ENCODE measurements at places on chromosomes 6 and 20.
A peak's percentile ranks its signal among the peaks of the same experiment; 100 is the strongest.

GRCh38 chr6:135604035-135604860, 106.7 kb upstream of the AHI1 start:
- DNase-seq: no peak

DNA sequence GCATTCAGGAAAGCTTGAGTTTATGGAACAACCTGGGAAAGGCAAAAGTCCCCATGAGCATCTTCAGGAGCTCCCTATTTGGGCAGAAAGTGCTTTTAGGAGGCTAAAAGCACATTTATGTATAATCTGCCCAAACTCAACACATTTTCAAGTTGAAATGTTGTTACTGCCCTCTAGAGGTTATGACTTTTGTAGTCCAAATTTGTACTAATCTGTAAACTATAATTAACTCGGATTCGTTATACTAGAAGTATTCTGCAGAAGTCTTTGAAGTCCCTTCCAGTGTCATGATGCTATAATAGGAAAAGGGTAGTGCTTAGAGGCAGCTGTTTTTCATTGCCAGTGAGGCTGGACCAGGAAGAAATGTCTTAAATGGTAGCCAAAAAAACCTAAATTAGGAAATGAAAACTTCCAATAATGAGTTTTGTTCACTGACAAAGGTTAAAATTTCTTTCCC, 44.8 kb upstream of the EMILIN3 start:
- DNase-seq: no peak

- no peak for DNase-seq
Observed at GRCh38 chr20:43778375-43778774, 51.6 kb upstream of the GTSF1L start.

GRCh38 chr20:63860325-63861051, 810 bp upstream of the ABHD16B start:
- DNase-seq: no peak

DNA sequence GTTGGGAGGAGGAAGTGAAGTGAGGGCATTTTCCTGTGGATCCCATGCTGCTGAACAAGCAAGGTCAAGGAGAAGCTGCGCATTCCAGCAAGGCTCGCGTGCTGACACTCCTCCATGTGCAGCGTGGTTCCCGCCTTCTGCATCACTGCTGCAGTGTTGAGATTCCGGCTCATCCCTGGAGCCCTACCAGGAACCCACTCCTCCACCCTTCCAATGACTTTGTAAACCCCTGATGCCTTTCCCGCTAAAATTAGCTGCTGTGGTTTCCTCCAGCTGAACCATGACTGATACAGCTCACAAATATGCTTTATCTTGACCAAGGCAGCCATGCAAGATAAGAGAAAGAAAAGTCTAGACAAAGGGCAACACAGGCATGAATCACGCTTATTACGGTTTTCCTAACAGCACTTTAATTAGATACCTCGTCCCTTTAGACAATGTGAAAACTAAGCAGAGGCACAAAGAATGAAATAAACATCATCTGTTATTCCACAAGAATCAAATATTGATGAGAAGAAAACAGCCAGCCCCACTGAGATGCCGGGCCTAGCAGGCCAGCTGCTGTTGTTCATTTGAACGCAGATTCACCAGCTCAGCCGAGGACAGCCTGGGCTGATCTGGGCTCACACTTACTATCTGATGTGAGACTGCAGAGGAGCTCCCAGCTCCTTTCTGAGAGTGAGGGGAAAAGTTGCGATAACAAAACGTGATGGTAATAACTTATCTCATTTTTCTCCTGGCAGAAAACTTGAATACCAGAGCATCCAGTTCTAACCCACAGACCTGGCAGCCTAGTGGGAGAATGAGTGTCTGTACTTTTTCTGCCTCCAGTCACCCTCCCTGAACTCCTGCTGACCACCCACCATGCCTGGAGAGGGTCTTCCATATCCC, 14.2 kb upstream of the BNIP5 start:
- no peak for DNase-seq

DNA sequence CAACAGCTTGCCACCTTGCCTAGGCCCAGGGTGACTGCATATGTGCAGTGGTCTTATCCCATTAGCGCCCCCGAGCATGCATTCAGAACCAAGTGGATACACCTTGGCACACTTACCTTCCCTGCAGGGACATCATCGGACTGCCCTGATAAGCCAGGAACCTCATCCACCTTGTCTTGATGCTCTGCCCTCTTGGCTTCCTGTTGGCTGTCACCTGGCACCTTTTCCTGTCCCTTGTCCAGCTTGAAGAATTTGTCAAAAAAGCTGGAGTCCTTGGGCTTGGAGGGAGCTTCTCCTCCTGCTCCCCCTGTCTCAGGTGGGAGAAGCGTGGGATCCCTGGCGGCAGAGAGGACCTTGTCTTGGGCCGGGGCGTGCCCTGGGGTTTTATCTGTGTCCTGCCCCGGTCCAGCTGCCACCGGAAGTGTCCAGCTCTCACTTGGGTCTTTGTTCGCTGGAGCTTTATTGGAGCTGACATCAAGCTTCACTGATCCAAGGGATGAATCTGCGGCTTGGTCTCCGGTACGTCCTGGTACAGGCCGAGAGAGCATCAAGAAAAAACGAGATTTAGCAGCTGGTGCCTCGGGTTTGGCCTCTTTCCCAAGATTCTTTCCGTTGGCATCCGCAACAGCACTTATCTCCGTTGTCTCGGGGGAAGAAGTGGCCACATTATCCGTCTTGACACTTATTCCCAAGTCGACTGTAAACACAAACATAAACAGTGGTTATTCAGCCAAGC, 42.0 kb downstream of the BCAS1 start:
- DNase-seq: no peak

DNA sequence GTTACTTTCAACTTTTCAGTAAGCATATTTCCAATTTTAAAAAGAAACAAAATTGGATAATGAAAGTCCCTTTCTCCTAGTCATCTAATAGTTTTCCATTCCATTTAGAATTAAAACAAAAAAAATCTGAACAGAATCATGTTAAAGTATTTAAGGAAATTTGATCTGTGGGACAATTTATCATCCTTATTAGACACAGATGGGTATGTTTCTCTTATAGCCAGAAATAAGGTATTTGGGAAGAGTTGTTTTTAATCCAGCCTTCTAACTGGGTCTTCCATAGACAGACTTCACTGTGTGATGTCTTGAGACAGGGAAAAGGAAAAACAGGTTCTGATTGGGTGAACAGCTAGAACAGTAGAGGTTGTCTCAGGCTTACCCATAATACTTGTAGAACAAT, 39.5 kb upstream of the STXBP5 start:
- DNase-seq: no peak

GRCh38 chr6:134317471-134318131, at the start of gene SGK1:
Gene SGK1, minus strand, starts transcription at chr6:134318112. Its CDS starts 652 bp downstream, at chr6:134317460.
- peak; percentile 55 for DNase-seq

DNA sequence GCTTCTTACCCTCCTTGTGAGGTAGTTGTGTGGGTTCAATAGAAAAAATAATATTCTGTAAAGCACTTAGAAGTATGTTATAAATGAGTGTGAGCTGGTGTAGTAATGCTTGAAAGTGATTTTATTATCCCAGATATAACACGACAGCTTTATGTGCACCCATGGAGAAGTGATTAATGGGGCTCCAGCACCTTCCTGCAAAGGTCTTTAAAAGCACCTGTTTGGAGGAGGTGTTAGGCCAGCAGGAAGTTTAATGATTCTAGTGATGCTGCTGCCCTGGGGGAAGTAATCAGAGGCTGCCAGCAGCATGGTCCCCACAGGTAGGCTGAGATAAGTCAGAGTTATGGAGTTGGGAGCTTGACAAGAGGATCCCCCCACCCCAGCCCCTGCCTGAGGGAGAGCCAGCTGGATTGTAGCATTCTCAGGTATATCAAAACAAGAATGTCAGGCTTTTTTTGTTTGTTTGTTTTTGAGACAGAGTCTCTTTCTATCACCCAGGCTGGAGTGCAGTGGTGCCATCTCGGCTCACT, 166.3 kb downstream of the PHACTR1 start:
- DNase-seq: no peak

GRCh38 chr6:116364321-116364720, 6.4 kb upstream of the DSE start:
- DNase-seq: no peak

GRCh38 chr6:12134581-12134980, 122.5 kb downstream of the HIVEP1 start:
- no peak for DNase-seq

- DNase-seq: peak; percentile 15
Observed at GRCh38 chr20:31967830-31968249, at the start of gene XKR7. Gene XKR7, plus strand, starts transcription at chr20:31968151. Its CDS starts 25 bp downstream, at chr20:31968176.

DNA sequence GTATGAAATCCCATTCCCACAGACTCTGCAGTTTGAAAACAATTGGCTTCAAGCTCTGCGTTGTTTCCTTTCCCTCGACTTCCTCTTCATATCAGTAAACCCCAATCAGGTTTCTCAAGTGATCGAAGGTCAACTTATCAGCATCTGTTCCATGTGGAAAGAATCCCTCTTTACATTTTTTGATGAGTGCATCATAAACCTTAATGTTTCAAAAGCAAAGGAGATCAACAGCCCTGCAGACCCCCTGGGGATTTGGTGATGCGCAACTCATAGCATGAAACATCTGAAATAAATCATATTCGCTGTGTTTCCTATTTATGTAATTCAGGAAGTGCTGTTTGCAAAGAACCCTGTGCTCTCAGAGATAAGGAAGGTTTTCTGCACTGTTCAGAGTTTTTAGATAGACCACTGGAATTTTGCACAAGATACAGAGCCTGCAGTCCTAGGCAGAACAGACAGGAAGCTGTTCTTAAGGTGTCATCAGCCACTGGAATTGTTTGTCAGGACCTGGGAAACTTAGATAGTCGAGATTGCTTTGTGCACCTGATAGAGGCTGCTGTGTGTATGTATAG, 216.0 kb downstream of the HIVEP2 start:
- no peak for DNase-seq

- no peak for DNase-seq
Observed at GRCh38 chr6:99014061-99014460, 66.3 kb upstream of the FBXL4 start.

DNA sequence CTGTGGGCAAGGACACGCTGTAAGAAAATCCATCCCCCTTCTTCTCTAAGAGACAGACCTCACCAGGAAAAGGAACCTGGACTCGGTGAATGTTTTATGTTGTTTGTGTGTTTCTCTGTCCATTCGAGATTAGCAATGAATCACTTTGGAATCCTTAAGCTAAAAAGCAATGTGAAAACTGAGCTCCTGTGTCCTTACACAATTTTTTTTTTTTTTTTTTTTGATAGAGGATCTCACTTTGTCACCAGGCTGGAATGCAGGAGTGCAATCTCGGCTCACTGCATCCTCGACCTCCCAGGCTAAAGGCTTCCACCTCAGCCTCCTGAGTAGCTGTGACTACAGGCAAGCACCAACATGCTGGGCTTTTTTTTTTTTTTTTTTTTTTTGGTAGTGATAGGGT, 32.1 kb downstream of the BFSP1 start:
- no peak for DNase-seq

DNA sequence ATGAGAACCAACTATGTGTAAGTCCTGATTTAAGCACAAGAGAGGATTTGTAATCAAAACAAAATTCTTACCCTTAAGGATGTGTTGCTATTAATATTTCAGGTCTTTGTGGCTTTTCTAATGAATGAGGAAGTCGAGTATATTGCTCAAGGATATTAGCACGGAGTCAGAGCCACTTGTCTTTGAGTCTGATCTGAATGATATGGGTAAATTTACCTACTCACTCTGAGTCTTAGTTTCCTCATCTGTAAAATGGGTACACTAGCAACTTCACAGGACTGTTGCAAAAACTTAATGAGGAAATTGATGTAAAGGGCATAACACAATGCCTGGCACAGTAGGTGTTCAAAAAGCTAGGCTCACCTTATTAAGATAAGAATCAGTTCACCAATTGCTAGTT, 30.0 kb upstream of the QKI start:
- DNase-seq: no peak

- no peak for DNase-seq
Observed at GRCh38 chr6:24872779-24873178, 63.0 kb downstream of the RIPOR2 start.

DNA sequence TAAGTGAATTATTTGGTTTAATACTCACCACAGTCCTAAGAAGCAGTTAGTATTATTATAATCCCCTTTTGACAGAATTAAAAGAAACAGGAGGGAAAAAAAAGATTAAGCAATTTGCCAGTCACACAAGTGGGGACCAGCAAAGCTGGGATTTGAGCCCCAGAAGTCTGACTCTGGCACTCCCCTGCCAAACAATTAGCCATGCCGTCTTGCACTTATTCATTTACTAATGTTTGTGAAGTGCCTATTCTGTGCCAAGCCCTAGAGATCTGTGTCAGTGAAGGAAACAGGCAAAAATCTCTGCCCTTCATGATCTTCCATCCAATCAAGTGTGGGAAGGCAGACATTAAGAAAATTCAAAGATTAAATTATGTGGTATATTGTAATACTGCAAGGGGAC, 126.0 kb upstream of the TOP1 start:
- DNase-seq: no peak

DNA sequence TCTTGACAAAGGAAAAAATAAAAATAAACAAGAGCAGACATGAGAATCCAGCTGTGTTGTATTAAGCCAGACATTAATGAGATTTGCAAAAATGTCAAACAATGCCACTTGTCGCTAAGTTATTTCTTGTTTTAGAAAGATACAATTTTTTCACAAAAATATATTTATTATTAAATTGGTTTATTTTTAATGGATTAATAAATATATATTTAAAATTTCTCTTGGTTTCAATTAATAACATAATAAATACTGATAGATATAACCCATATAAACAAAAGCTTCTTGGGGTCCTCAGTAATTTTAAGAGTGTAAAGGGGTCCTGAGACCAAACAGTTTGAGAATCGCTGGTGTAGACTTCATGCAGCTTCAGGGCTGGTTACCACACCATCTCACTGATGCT, 26.1 kb downstream of the TUBB2B start:
- no peak for DNase-seq

GRCh38 chr6:111686249-111686931, 80.7 kb upstream of the TRAF3IP2 start:
- DNase-seq: no peak

- DNase-seq: no peak
Observed at GRCh38 chr20:13121840-13122515, 99.1 kb upstream of the ISM1 start.

GRCh38 chr6:4606821-4607704, 169.1 kb upstream of the CDYL start:
- no peak for DNase-seq

GRCh38 chr6:167774881-167775280, 51.8 kb upstream of the AFDN start:
- DNase-seq: no peak

GRCh38 chr6:115891750-115892149, 168.9 kb downstream of the FRK start:
- DNase-seq: no peak

DNA sequence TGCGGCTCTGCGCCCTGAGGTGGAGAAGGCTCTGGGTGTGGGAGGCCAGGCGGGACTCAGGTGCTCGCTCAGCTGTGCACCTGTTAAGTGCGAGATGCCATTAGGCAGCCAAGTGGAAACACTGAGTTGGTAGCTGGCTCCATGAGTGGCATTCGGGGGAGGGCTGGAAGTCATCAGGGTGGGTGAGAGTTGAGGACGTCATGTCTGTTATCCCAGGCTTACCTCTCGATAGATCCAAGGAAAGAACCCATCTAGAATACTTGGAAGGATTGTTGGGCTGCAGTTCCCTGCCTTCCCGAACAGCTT, 41.3 kb downstream of the TAF8 start:
- no peak for DNase-seq

GRCh38 chr6:5840734-5841390, 165.9 kb downstream of the NRN1 start:
- no peak for DNase-seq

- no peak for DNase-seq
Observed at GRCh38 chr20:1862663-1863053, 32.5 kb upstream of the SIRPA start.

- no peak for DNase-seq
Observed at GRCh38 chr6:157985378-157986155, 3.9 kb downstream of the SYNJ2 start.

- DNase-seq: no peak
Observed at GRCh38 chr6:155228546-155229166, 35.2 kb upstream of the CLDN20 start.
